ENCODE measurements at places on chromosomes 11 and 22. TPM values are rescaled to one million over a fixed set of nuclear protein-coding genes. Genes with fewer than 3 reads are reported as not detected.

GRCh38 chr22:41672780-41673509 is 15.7 kb downstream of the SNU13 start:
- no peaks in the 10 kb centered on the region for H3K27me3 ChIP-seq
- H3K27ac ChIP-seq: no peak overlapping the region
- H3K4me1 ChIP-seq: peaks cover 24% of the 10 kb centered on the region
- H3K4me3 ChIP-seq: no peak overlapping the region

The CYP2D6 gene
- 0.13 TPM for total RNA-seq

GRCh38 chr22:38748487-38749136 is 7.2 kb downstream of the SUN2 start:
- no peaks in the 10 kb centered on the region for H3K4me1 ChIP-seq
- no peaks in the 10 kb centered on the region for H3K27me3 ChIP-seq
- H3K27ac ChIP-seq: no peak overlapping the region
- H3K4me3 ChIP-seq: no peak overlapping the region

DNA sequence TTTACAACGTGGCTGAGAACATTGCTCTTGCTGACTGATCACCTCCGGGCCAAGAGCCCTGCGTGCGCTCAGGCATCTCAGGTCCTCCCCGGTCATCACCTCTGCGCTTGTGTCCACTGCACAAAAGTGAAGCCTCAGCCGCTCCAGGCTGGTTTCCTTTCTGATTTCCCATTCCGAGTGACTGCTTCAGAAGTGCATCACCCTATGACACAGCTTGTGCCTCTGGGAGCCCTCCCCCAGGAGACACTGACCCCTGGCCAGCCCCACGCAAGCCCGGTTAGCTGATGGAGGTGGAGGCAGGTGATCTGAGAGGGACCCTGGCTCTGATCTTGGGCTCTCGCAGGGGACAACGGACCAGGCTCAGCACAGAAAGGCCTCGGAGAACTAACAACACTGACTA is 38.3 kb upstream of the GNB1L start:
- no peaks in the 10 kb centered on the region for H3K27me3 ChIP-seq
- H3K27ac ChIP-seq: no peak overlapping the region
- peaks cover 24% of the 10 kb centered on the region for H3K4me1 ChIP-seq
- DNase-seq: no peak

The OR4A16 gene
- total RNA-seq: not detected

DNA sequence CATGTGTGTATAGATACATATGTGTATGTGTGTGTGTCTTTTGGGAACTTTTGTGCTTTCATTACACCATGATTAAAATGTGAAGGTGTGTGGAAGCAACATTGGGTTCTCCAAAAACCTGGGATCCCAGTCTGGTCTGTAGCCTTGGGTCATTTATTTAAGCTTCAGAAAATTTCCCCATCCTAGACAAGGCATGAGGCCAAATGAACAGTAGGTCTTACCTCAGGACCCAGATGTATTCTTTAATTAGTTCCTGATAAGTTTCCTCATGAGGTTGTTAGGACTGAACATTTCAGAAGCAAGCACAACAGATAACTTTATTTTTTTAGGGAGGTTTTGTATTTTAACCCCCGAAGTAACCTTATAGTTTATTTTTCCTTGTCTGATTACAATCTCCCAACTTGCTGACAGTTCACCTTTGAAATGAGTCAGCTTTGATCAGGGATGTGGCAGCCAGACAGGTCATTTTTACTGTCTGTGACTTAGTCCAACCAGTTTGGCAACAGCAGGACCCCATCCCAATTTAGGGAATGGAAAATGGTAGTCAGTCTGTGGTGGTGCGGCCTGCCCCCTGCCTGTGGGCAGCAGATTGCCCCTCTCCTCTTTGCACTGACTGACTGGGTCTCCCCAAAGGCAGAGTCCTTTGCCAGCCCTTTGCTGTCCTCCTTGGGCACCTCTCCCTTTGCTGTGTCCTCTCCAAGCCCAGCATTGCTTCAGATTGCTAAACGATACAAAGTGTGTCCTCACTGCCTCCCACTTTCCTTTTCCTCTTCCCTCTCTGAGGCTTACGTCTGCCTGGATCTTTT is 88.3 kb downstream of the NAV2 start:
- H3K27me3 ChIP-seq: no peaks in the 10 kb centered on the region
- H3K27ac ChIP-seq: no peak overlapping the region
- H3K36me3 ChIP-seq: 0 out of 2 replicates have a peak, but pooled peaks cover 3% of the 10 kb centered on the region
- DNase-seq: no peak
- H3K4me1 ChIP-seq: peaks cover 14% of the 10 kb centered on the region

The OR51E1 gene
- total RNA-seq: not detected

DNA sequence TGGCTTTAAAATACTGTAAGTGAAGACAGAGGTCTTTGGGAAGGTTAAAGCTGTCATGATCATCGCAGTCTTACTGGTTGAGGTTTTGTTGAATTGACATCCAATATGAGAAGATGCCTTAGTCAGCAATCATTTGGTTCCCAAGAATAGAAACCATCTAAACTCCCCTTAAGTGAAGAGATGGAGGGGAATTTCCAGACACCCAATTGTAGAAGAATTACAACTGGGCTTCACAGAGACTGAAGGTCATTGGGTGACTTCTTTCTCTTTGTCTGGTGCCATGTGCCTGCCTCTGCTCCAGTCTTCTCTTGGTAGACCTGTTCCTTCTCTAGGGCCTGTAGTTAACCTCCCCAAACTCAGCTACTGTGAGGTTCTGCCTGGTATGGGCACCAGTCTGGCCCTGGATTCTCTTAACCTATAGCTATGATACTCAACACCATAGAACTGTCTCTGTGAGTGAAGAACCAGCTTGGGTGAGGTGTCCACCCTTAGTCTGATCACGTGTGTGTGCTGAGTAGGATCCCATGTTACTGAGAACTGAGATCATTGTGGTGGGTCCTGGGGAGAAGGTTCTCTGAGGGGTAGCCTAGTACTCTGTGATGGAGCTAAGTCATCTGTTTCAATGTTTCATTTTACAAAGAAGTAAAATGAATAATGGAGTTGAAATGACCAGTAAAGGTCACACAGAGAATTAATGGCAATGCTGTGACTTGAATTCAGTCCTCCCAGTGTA is 182.5 kb downstream of the CSNK2A3 start:
- H3K27me3 ChIP-seq: peaks cover 31% of the 10 kb centered on the region
- no peaks in the 10 kb centered on the region for H3K4me1 ChIP-seq
- no peak overlapping the region for H3K4me3 ChIP-seq
- DNase-seq: no peak
- H3K36me3 ChIP-seq: no peaks in the 10 kb centered on the region

DNA sequence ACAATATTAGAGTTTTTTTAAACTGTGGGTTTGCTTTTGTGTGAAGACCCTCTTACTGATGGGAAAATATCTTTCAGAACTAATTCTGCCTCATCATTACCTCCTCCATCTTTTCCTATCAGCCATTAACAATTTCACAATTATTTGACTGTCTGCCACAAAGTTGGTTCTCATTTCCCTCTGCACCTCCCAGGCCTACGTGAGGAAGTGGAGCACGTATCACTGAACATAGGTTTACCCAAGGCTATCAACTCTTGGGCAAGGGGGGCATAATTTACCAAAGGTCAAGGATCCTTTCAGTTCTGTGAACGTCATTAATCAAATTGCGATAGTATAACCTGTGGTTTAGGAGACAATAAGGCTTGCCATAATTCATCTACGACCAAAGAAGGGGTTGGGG is 60.0 kb downstream of the LIF start:
- no peaks in the 10 kb centered on the region for H3K27me3 ChIP-seq
- DNase-seq: no peak
- H3K4me3 ChIP-seq: no peak overlapping the region
- no peaks in the 10 kb centered on the region for H3K36me3 ChIP-seq

The UCP3 gene
- 0.11 TPM for total RNA-seq

DNA sequence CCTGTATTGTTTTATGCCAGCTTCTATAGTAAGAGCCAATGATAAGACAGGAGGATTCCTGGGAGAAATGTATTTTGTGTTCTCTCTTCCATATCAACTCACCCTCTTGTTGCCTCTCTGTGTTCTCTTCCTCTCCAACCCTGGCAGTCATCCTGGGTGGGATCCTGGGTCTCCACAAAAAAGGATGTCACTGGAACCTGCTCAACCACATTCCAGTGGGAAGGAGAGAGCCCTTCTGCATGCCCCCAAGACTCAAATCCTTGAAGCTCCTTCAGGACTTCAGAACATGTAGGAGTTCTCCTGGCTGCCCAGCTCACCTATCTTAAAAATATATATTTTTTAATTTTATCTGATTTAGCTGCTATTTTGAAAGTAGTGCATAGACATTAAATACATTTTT is 26.1 kb downstream of the APOL6 start:
- DNase-seq: no peak
- H3K36me3 ChIP-seq: no peaks in the 10 kb centered on the region
- no peak overlapping the region for H3K4me3 ChIP-seq
- H3K4me1 ChIP-seq: no peaks in the 10 kb centered on the region
- no peaks in the 10 kb centered on the region for H3K27me3 ChIP-seq

GRCh38 chr11:61482513-61482912 is 26.0 kb upstream of the LRRC10B start:
- no peak overlapping the region for H3K27ac ChIP-seq
- peak; percentile 62 for DNase-seq
- H3K4me3 ChIP-seq: no peak overlapping the region
- H3K4me1 ChIP-seq: 0 out of 2 replicates have a peak, but pooled peaks cover under 1% of the 10 kb centered on the region
- H3K36me3 ChIP-seq: no peaks in the 10 kb centered on the region
- no peaks in the 10 kb centered on the region for H3K27me3 ChIP-seq

The ACAD8 gene
- total RNA-seq: 18.9 TPM

DNA sequence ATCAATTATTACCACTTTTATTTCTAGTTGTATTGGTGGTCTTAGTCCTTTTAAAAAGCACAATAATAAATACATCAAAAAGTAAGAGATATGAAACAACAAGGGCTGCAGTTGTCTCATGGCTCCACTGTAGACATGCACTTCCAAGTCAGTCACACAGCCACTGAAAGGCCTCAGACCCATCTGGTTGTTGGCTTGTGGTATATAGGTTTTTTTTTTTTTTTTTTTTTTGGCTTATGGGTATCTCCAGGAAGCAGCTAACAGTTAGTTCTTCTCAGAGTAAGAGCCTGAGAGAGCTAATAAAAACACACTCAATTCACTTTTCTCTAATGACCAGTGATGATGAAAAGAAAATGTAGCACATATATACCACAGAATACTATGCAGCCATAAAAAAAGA is 6.0 kb upstream of the OR52E6 start:
- no peaks in the 10 kb centered on the region for H3K27me3 ChIP-seq
- no peaks in the 10 kb centered on the region for H3K36me3 ChIP-seq
- H3K4me1 ChIP-seq: no peaks in the 10 kb centered on the region
- no peak overlapping the region for H3K4me3 ChIP-seq
- H3K27ac ChIP-seq: no peak overlapping the region

DNA sequence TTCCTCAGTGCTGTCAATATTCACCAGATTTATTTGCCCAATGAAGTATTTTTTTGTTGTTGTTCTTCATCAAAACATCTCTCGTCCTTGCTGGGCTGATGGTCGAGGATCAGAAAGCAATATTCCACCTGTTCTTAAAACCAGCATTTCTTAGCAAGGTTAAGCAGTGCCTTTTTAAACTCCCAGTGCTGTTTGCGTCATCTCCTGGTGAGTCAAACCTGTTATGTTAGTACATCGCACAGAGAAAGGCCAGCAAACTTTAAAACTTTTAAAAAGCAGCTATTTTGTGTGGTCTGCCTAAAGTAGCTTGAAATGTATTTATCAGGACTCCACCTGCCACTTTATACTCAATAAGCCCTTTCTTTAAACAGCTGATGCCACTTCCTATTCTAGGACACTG is 802.0 kb downstream of the KCNA4 start:
- H3K27ac ChIP-seq: no peak overlapping the region
- H3K36me3 ChIP-seq: no peaks in the 10 kb centered on the region
- peak; percentile 66 for DNase-seq
- H3K4me3 ChIP-seq: no peak overlapping the region
- no peaks in the 10 kb centered on the region for H3K27me3 ChIP-seq
- H3K4me1 ChIP-seq: 0 out of 2 replicates have a peak, but pooled peaks cover 8% of the 10 kb centered on the region

The RFPL2 gene
- not detected for total RNA-seq

DNA sequence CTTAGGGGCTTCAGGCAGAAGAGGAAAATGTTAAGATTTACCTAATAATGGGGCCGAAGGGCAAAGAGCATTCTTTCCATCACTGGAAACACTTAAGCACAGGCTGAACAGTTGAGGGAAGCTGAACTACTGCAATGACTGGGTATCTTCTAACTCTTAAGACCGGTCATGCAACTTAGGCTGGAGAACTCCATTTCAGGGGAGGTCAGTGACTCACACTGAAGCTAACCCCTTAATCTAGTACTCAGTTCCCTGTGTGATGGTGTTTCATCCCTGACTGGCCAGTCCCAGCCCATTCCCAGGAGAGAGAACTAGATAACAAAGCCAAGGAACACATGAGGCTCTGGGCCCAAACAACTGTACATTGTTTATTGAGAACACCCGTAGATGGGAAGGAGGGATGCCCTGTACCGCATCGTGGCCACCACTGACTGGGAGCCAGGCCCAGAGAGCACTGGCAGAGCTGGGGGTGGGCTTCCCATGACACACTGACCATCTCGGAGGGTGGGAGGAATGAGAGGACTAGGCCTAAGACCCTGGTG is 10.5 kb downstream of the RPL27A start:
- H3K27me3 ChIP-seq: no peaks in the 10 kb centered on the region
- no peak overlapping the region for H3K27ac ChIP-seq
- DNase-seq: peak; percentile 19
- H3K4me1 ChIP-seq: peaks cover 11% of the 10 kb centered on the region

GRCh38 chr11:843086-843734 is 558 bp downstream of the TSPAN4 start:
- H3K27me3 ChIP-seq: no peaks in the 10 kb centered on the region
- H3K27ac ChIP-seq: peak overlapping the region; percentile 89
- H3K4me3 ChIP-seq: peak overlapping the region; percentile 84
- peaks cover 23% of the 10 kb centered on the region for H3K4me1 ChIP-seq
- DNase-seq: peak; percentile 63

DNA sequence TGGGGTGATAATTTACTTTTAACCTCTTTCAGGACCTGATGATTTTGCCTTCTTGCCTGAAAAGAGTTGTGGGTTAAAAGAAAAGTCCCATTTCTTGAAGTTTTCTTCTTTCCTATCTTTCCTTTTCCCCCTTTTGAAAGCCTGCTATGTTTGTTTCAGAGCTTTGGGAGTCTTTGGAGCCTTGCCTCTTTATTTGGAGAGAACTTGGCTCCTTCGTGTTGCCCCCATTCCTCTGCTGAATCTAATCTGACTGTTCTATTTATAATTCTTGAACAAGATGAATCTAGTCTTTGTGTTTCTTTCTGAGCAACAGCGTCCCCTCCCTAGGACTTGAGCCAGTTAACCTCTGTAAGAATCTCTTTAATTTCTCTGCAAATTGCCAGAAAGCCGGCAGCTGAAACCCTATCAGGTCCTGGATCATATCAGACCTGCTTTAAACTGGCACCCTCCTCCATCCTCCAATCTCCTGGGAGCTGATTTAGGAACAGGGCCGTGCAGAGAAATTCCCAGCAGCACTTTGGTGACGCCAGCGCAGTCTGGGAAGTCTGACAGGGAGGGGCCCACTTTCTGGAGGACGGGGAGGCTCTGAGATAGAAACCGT is 289.1 kb upstream of the SORL1-AS1 start:
- DNase-seq: peak; percentile 59
- no peaks in the 10 kb centered on the region for H3K27me3 ChIP-seq
- H3K4me1 ChIP-seq: peaks cover 14% of the 10 kb centered on the region
- H3K4me3 ChIP-seq: no peak overlapping the region
